ENCODE measurements at places on chromosomes 2 and 18.

DNA sequence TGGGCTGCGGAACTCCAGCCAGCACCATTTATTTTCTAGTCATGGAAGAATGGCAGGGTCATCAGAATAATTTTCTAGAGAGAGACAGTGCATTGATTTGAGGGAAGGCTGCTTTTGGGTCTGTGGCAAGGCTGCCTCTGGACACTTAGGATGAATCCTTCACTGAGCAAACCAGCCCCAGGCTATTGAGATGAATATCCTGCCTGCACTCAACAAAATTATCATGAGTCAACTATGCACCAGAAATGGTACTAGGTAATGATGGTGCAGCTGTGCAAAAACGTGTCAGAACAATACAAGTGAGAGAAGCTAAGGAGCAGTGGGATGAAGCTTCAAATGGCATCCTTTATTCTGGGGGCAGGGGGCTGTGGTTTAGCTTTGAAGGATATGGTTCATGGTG, 115.8 kb downstream of the SPHKAP start:
- DNase-seq: no peak

- no peak for DNase-seq
Observed at GRCh38 chr2:64990876-64991275, 1.7 kb downstream of the SLC1A4 start.

- DNase-seq: no peak
Observed at GRCh38 chr2:208541989-208542464, 135.4 kb downstream of the PTH2R start.

DNA sequence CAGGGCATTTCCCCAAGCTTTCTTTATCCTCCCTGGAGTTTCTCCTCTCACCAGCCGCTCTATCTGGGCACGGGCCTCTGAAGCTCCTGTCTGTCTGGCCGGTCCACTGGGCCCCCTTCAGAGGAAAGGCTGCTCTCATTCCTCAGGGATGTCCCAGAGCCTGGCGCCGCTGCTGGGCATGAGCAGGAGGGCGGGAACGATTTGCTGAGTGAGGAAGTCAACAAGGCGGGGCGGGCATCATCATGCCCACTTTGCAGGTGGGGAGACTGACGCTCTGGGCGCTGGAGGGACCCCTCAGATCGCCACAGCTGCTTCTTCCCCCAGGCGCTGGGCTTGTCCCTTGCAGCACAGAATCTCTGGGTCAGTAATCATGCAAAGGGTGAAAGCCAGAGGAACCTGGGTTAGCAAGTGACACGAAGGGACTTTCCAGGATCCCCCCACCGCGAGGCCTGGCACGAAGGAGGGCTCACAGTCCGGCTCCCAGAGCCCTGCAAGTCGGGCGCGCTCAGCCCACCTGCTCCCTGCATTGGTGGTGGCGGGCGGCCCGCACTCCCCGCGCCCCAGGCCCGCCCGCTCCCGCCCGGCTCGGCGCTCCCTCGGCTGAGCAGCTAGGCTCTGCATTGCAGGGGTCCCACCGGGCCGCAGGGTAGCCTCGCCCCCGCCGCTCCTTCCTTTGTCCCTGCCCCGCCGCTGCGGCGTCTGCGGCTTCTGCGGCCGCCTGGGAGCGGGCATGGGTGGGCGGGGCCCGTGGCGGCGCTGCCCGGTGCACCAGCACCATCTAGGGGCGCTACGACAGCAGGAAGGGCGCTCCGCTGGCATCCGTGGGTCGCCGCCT, 157.8 kb downstream of the CYRIA start:
- no peak for DNase-seq

GRCh38 chr2:130358420-130359350, 2.8 kb downstream of the PTPN18 start:
- no peak for DNase-seq

DNA sequence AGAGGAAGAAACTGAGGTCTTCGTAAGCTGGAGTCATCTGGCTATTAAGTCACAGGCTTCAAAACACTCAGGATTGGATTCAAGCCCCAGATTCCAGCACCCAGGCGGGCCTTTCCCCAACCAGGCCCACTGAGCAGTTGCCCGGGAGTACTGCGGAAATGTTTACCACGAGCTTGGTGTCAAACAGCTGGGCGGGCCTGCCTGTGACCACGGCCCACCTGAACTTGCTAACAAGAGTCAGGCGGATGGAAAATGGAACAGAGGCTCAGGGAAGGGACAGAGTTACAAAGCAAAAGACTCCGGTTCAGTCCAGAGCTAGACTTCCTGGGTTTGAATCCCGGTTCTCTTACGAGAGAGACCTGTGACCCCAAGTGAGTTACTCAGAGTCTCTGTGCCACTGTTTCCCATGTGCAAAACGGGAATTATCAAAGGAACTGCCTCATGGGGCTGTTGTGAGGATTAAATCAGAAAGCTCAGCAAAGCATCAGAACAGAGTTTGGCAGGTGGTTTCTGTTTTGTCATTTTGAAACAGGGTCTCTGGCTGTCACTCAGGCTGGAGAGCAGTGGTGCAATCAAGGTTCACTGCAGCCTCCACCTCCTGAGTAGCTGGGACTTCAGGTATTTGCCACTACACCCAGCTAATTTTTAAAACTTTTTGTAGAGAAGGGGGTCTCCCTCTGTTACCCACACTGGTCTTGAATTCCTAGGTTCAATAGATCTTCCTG, 49.0 kb upstream of the TFCP2L1 start:
- DNase-seq: no peak
